ENCODE measurements at places on chromosomes 12 and 14. TPM values are rescaled to one million over a fixed set of nuclear protein-coding genes. Genes with fewer than 3 reads are reported as not detected.
A peak's percentile ranks its signal among the peaks of the same experiment; 100 is the strongest.

GRCh38 chr14:99910337-99911309, 117.4 kb downstream of the EML1 start:
- H3K4me1 ChIP-seq = no peaks in the 10 kb centered on the region
- peaks cover 16% of the 10 kb centered on the region for H3K27me3 ChIP-seq
- H3K27ac ChIP-seq = no peak overlapping the region
- DNase-seq = no peak
- no peak overlapping the region for H3K4me3 ChIP-seq

- no peak overlapping the region for H3K27ac ChIP-seq
- H3K36me3 ChIP-seq = no peaks in the 10 kb centered on the region
- DNase-seq = no peak
- H3K4me1 ChIP-seq = no peaks in the 10 kb centered on the region
- H3K4me3 ChIP-seq = no peak overlapping the region
Measured at GRCh38 chr14:93592786-93593185, 162.0 kb downstream of the UNC79 start.

DNA sequence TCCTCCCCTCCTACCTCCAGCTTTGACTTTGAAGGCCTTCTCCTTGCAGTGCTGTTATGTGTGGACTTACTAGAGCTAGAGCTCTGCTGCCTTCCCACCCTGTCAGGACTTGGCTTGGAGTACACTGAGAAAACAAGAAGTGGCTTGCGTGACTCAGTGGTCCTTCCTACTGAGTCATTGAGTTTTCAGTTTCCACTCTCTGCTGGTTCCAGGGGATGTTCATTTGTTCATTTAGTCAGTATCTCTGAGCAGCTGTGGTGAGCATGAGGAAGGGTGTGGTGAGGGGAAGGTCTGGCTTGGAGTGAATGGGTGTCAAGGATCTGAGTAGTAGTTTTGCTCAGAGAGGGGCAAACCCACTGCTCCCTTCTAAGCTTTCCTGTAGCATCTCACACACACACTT, 17.2 kb upstream of the ELK3 start:
- H3K27ac ChIP-seq = peak overlapping the region; percentile 87
- H3K4me3 ChIP-seq = peak overlapping the region; percentile 5
- H3K27me3 ChIP-seq = no peaks in the 10 kb centered on the region
- H3K36me3 ChIP-seq = peaks cover 16% of the 10 kb centered on the region
- peak; percentile 63 for DNase-seq
- peaks cover 27% of the 10 kb centered on the region for H3K4me1 ChIP-seq

The TAS2R9 gene
- total RNA-seq = not detected

- H3K4me1 ChIP-seq = peaks cover 51% of the 10 kb centered on the region
- H3K36me3 ChIP-seq = peaks cover 53% of the 10 kb centered on the region
- no peak for DNase-seq
- H3K27ac ChIP-seq = no peak overlapping the region
- H3K27me3 ChIP-seq = no peaks in the 10 kb centered on the region
Measured at GRCh38 chr12:94261119-94261518, 112.7 kb downstream of the PLXNC1 start.

- no peak for DNase-seq
- no peaks in the 10 kb centered on the region for H3K4me1 ChIP-seq
- H3K27me3 ChIP-seq = no peaks in the 10 kb centered on the region
- H3K36me3 ChIP-seq = no peaks in the 10 kb centered on the region
- no peak overlapping the region for H3K4me3 ChIP-seq
- H3K27ac ChIP-seq = no peak overlapping the region
Measured at GRCh38 chr14:83470466-83470865, 1936.8 kb upstream of the SEL1L start.

All from activated T-helper 1 cell treated with anti-CD3 and anti-CD28 coated beads, Interleukin-12 subunit alpha, Interleukin-12 subunit beta, Interleukin-2, Interleukin-4 antibody, amounts not matched to agents 30 ng/mL and 10 ng/mL and 1 ng/mL, durations not matched to agents 14 hours and 24 hours and 36 hours (primary cell).